H9 (cell line): ENCODE measurements at places on chromosomes 5 and 9. TPM values are rescaled to one million over a fixed set of nuclear protein-coding genes. Genes with fewer than 3 reads are reported as not detected.

DNA sequence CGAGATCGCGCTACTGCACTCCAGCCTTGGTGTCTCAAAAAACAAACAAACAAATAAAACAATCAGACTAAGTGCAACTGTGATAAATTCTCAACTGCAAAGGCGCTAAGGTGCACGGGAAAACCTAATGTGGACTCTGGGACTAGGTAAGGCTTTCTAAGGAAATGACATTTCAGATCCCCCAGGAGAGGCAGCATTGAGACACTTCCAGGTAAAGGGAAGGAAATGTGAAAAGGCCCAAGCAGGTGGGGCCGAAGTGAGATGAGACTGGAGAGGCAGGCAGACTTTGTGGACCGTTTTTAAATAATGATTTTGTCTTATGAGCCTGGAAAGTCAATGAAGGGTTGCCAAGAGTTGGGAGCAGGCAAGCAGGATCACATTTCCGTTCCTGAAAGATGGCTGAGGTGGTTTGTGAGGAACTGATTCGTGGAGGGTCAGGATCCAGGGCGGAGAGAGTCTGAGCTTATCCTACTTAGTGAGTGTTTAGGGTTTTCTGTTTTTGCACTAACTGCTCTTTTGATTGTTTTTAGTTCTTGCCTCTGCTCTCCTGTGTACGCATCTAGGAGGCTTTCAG lies 2.0 kb upstream of the APBA1 start:
- peak; percentile 53 for DNase-seq

The NOXA1 gene
- total RNA-seq: 1.8 and 2.0 TPM in 2 replicates

The ADAMTS12 gene
- 5.2 and 6.2 TPM in 2 replicates for total RNA-seq

The PRELID2 gene
- 10.4 and 13.2 TPM in 2 replicates for total RNA-seq

The PCDHB15 gene
- 5.2 and 7.0 TPM in 2 replicates for total RNA-seq
